Left ventricle myocardium inferior (tissue), 1 donor: ENCODE measurements at places on chromosomes 16 and 17. TPM values are rescaled to one million over a fixed set of nuclear protein-coding genes. Genes with fewer than 3 reads are reported as not detected.

DNA sequence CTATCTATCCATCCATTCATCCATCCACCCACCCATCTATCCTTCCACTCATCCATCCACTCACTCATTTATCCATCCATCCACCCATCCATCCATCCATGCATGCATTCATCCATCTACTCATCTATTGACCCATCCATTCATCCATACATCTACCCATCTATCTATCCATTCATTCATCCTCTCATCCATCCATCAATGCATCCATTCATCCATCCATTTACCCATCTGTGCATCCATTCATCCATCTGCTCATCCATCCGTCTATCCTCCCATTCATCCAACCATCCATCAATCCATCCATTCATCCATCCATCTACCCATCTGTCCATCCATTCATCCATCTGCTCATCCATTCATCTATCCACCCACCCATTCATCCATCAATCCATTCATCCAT lies 224.5 kb upstream of the MAF start:
- no peaks in the 10 kb centered on the region for H3K36me3 ChIP-seq
- H3K27ac ChIP-seq, result no peak overlapping the region
- no peak for DNase-seq

- no peak overlapping the region for H3K4me3 ChIP-seq
- no peak overlapping the region for H3K27ac ChIP-seq
- H3K27me3 ChIP-seq, result no peaks in the 10 kb centered on the region
- no peaks in the 10 kb centered on the region for H3K36me3 ChIP-seq
- no peak for DNase-seq
These were observed 123.0 kb downstream of the RPTOR start for GRCh38 chr17:80667462-80668277.

DNA sequence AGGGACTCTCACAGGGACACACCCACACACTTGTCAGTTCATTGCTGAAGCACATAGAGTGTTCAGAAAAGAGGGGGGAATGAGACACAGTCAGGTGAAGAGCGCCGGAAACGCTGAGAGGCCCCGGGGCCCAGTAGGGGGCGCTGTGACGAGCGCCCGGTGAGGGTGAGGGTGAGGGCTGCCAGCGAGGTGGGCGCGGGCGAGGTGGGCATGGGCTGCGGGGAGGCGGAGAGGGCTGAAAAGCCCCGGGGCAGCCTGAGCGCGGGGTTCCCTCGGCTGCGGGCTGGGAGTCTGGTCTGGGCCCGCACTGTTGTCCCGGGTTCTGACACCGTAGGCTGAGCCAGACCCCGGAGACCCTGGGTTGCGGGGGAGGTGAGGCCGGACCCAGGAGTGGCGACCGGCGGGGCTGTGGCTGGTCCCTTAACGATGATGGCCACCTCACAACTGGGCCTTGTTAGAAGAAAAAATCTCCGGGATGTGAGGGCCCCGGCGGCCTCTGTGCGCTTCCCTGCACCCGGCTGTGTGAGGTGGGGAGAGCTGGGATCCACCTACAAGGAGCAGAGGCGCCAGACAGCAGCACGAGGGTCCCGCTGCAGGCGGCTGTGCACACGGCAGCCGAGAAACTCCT lies 91.4 kb downstream of the C16orf78 start:
- H3K27me3 ChIP-seq, result peaks cover 60% of the 10 kb centered on the region
- no peaks in the 10 kb centered on the region for H3K36me3 ChIP-seq
- DNase-seq, result no peak
- peaks cover 9% of the 10 kb centered on the region for H3K4me1 ChIP-seq
- H3K4me3 ChIP-seq, result peak overlapping the region; percentile 29

DNA sequence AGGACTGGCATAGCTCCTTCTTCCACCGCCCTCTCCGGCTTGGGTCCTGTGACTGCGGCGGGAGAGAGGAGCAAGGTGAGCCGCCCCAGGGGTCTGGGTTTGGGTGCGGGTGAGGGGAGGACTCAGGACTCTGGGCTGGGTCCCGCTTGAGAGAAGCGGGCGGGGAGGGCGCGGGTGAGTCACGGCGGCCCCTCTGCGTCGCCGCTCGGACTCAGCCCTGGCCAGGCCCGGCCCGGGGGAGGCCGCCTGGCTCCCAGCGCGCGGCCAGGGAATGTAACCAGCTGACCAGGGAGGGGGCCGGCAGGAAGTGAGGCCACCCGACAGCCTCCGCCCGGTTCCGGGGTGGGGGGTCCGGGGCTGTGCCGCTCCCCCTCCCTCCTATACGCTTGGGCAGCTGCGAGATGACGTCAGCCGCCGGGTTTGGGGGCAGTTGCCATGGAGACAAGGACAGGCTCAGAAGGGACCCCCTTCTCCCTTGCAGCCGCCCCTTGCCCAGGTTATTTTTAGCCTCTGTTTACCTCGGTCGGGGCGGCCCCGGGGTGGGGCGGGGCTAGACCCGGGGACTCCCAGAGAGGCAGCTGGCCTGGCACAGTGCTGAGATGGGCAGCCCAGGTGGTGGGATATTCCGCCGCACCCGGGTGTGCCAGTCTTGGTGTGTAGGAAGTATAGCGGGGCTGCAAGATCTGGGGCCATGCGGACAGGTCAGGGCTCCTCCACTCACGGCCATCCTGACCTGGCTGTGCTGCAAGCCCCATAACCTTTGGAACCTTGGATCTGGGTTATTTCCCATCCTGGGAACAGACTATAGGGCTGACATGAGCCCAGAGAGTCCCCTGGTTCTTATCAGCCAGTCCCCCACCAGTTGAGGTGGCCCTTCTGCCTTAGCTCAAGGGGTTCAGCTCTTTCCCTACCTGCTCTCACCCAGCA lies 1.6 kb downstream of the RIPOR1 start:
- H3K27ac ChIP-seq, result peak overlapping the region; percentile 95
- H3K27me3 ChIP-seq, result no peaks in the 10 kb centered on the region
- DNase-seq, result peak; percentile 82
- H3K4me3 ChIP-seq, result peak overlapping the region; percentile 88
- H3K4me1 ChIP-seq, result peaks cover 85% of the 10 kb centered on the region
- H3K36me3 ChIP-seq, result no peaks in the 10 kb centered on the region

- peaks cover 94% of the 10 kb centered on the region for H3K4me1 ChIP-seq
- peak; percentile 72 for DNase-seq
- H3K27me3 ChIP-seq, result no peaks in the 10 kb centered on the region
- peak overlapping the region; percentile 63 for H3K4me3 ChIP-seq
These were observed 5.6 kb downstream of the CORO6 start for GRCh38 chr17:29617125-29617480.

- H3K27me3 ChIP-seq, result no peaks in the 10 kb centered on the region
These were observed 14.5 kb downstream of the GRB2 start for GRCh38 chr17:75390982-75391381.

DNA sequence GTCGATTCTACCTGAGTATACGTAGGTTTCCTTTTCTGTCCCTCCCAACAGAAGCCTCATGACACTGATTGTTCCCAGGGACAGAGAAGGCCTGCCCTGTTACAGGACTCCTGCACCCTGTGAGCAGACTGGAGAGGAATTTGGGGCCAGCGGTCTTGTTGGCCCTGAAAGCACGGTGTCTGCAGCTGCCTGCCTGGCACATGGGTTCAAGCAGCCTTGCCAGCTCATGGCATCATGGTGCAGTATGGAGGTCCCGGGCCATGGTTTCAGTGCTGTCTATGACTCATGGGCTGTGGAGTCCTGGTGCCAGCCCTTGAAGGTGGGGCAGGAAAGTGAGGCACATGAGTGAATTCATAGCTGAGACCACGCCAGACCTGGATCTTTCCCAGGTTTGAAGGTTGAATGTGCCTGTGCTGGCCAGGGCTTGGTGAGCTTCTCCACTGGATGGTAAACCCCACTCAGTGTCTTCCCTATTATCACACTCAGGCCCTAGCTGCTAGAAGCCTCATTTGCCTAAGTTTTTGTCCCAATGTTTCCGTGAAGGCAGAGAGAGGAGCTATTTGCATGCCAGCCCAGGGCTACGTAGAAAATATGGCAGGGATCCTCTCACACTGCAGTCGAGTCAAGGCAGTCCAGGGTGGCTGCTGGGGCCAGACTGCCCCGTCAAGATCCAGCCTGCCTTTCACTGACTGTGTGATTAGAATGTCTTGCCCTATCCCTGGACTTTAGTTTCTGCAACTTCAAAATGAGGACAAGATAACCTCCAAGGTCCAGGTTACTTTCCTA lies 277.2 kb upstream of the CCL2 start:
- H3K4me3 ChIP-seq, result no peak overlapping the region
- no peak overlapping the region for H3K27ac ChIP-seq
- H3K27me3 ChIP-seq, result peaks cover 4% of the 10 kb centered on the region
- H3K4me1 ChIP-seq, result peaks cover 48% of the 10 kb centered on the region
- DNase-seq, result no peak
- H3K36me3 ChIP-seq, result no peaks in the 10 kb centered on the region

DNA sequence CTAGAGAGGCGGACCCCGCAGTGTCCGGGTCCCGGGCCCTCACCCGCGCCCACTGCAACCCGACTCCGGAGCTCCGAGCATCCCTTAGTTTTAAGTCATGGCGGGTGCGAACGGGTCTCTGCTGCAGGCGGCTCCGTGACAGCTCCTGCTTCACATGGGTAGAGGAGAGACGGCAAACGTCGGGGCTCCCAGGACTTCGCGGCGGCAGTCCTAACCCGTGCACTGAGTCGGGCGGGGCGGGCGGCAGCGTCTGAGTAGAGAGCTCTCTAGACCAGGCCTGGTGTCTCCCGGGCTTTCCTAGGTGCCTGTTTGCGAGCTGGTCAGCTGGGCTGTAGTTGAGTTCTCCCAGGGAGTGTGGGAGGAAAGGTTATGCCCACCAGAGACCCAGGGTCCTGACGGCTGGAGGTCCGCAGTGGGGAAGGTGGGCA lies 345 bp downstream of the TSC2 start:
- peak overlapping the region; percentile 96 for H3K27ac ChIP-seq
- H3K4me3 ChIP-seq, result peak overlapping the region; percentile 91
- peaks cover 60% of the 10 kb centered on the region for H3K4me1 ChIP-seq
- no peaks in the 10 kb centered on the region for H3K27me3 ChIP-seq
- DNase-seq, result no peak

GRCh38 chr16:12784076-12784475 lies 19.6 kb downstream of the CPPED1 start:
- no peaks in the 10 kb centered on the region for H3K27me3 ChIP-seq
- no peak overlapping the region for H3K4me3 ChIP-seq
- no peaks in the 10 kb centered on the region for H3K4me1 ChIP-seq
- no peak for DNase-seq

DNA sequence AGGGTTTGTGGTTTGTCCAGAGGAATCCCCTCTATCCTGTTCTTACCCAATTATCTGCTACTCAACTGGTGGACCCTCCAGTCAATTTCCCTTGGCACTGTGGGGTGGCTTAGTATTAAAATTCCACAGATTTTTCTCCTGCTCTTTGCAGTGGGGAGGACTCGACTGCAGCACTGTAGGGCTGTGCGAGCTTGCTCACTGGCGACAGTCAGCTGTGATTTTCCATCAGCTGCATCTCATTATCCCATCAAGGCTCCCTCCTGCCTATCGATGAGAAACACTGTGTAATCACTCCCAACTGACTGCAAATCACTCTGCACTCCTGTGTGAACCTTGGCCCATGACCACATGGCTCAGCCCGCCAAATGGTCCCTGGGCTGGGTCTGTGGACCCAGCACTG lies 90.5 kb upstream of the MAF start:
- no peak overlapping the region for H3K4me3 ChIP-seq
- DNase-seq, result no peak
- no peak overlapping the region for H3K27ac ChIP-seq
- H3K36me3 ChIP-seq, result no peaks in the 10 kb centered on the region
- H3K4me1 ChIP-seq, result no peaks in the 10 kb centered on the region

- H3K36me3 ChIP-seq, result peaks cover 11% of the 10 kb centered on the region
- no peaks in the 10 kb centered on the region for H3K27me3 ChIP-seq
- H3K4me3 ChIP-seq, result no peak overlapping the region
- peaks cover 50% of the 10 kb centered on the region for H3K4me1 ChIP-seq
- DNase-seq, result no peak
These were observed 11.5 kb downstream of the TAC4 start for GRCh38 chr17:49836111-49837030.

GRCh38 chr17:9225305-9226101 lies 204.2 kb downstream of the NTN1 start:
- no peak overlapping the region for H3K4me3 ChIP-seq
- no peaks in the 10 kb centered on the region for H3K36me3 ChIP-seq
- no peak overlapping the region for H3K27ac ChIP-seq
- peaks cover 4% of the 10 kb centered on the region for H3K4me1 ChIP-seq

DNA sequence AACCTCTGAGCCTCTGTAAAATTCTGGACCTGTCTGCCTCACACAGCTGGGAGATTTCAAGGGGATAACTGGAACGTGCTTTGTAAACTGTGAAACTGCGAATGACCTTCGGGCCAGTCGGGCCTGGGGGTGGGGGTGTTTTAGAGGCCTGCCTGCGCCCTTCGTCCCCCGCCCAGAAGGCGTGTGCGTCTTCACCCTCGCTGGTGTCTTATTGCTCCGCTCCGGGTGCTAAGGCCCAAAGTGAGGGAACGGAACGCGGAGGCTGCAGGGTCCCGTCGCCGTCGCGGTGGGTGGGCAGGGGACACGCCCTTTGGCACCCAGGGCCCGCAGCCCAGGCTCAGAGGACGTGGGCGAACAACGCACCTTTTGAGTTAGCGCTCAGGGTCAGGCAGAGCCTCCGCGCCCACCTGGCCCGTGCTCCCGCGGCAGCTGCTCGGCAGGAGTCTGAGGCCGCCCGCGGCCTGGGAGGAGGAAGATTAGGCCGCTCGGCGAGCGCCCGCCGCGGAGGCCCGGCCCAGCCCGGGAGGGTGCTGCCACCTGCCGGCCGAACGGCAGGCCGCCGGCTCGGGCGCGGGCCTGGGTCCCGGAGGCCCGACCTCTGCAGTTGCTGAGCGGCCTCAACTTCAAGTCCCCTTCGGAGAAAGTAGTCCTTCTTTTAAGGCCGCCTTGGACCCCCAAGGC lies 29.7 kb downstream of the DCAKD start:
- H3K36me3 ChIP-seq, result peaks cover 5% of the 10 kb centered on the region
- H3K4me1 ChIP-seq, result peaks cover 48% of the 10 kb centered on the region
- peak overlapping the region; percentile 65 for H3K4me3 ChIP-seq
- H3K27ac ChIP-seq, result peak overlapping the region; percentile 82

DNA sequence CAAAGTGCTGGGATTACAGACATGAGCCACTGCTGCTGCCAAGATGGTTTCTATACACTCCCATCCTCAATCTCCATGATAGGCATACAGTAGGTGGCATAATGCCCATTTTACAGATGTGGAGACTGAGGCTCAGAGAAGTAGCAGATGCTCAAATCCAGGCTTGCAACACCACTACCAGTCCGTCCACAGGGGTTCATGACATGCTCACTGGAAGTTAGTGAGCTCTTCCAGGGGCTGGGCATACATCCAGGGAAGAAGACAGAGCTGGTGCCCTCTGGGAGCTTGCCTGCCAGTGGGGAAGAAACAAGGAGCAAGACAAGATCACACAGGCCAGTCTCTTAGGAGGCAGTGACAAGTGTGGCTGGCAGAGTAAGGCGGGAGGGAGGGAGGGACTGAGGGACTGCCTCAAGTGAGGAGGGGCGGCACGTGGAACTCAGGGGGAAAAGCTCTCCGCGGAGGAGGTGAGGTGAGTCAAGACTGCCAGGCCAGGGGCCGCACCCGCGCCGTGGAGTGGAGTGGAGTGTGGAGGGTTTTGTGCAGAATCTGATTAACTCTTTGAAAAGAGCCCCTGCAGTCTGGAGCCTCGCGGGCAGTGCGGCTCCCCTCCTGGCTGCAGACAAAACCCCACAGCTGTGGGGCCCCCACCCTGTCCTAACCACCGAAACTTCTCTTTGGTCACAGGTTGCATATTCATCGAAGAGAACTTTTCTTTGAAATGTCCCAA lies 27.9 kb downstream of the SREBF1 start:
- no peak for DNase-seq
- H3K4me1 ChIP-seq, result peaks cover 81% of the 10 kb centered on the region
- H3K4me3 ChIP-seq, result no peak overlapping the region
- no peaks in the 10 kb centered on the region for H3K27me3 ChIP-seq
- peaks cover 23% of the 10 kb centered on the region for H3K36me3 ChIP-seq
- H3K27ac ChIP-seq, result peak overlapping the region; percentile 3

OR3A3 gene
- not detected for total RNA-seq

TMC8 gene
- total RNA-seq, result 1.3 TPM

CCL8 gene
- total RNA-seq, result 0.41 TPM
